ENCODE measurements at places on chromosomes 3 and 15.

- DNase-seq: no peak
Measured at GRCh38 chr3:48709051-48709461, 8.0 kb downstream of the IP6K2 start.

GRCh38 chr3:25043749-25044148, 384.3 kb upstream of the RARB start:
- DNase-seq: no peak

- no peak for DNase-seq
Measured at GRCh38 chr3:128683957-128684356, 33.3 kb upstream of the RPN1 start.

DNA sequence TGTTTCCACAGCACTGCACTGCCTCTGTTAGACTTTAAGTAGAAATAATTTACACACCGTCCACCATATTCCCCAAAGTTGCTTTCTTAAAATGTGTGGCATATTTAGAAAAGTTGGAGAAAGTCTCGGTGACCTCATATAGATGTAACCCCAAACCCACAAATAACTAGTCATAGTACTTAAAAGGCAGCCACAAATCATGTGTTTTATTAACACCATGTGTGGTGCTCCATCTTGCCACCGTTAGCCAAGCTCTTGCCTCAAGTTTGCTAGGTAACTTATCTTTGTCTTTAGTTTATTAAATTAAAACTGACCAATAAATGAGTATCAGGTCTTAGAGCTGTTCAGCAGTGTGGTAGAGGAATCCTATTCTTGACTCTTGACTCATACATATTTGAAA, 257.9 kb downstream of the UBE2E2 start:
- no peak for DNase-seq

GRCh38 chr3:71072986-71073385, 510.5 kb downstream of the FOXP1 start:
- DNase-seq: no peak

DNA sequence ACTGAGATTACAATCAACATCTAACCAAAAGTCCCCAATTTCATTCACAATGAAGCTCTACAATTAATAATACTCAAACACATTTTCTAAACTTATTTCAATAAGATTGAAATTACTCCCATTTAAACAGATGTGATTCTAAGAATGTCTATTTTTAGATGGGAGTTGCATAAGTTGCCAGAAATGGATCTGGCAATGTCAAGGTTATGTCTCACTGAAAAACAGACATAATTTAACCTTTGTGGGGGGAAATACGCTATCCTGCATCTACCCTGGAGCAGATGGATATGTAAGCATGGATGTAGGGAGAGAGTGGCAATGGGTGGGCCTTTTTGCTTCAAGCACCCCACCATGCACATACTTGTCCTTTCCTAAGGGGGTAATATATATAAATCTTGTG, 6.7 kb upstream of the EIF1B start:
- DNase-seq: no peak

DNA sequence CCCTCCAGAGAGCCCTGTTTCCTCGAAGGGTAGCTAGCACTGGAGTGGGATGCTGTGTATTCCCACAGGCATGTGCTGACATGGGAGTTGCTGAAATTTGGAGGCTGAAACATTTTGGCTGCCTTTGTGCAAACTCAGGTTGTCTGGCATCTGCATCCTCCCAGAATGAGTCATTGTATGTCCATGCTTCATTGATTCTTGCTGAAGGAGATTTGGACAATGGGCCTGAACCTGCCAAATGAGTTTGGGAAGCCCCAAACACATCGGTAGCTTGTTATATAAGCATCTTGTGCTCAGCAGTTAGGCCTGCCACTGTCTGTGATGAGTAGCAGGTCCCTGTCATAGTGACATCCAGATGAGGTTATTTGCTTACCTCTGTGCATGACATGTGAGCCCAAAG, 160.0 kb downstream of the IL5RA start:
- DNase-seq: no peak

GRCh38 chr15:39376371-39376909, 204.4 kb upstream of the THBS1 start:
- DNase-seq: no peak

- no peak for DNase-seq
Measured at GRCh38 chr15:38220606-38221273, 31.9 kb upstream of the SPRED1 start.

GRCh38 chr15:71199384-71200351, 84.4 kb downstream of the THSD4 start:
- no peak for DNase-seq

DNA sequence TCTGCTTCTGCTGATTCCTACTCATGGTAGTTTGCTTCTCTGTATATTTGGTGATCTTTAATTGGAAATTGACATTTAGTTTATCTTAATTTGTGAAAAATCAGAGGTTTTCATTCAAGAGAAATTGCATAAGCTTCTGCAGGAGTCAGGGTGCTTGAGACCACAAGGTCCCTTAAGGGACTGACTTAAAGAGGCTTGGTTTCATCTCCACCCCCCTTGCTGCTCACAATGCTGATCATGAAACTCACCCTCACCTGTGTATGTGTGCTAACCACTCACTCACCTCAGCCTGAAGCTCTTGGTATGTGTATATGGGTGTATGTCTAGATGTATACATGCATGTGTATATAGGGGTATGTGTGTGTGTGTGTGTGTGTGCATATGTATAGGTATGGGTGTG, 11.4 kb downstream of the PGPEP1L start:
- DNase-seq: no peak
